ENCODE measurements at places on chromosomes 16 and 17.

DNA sequence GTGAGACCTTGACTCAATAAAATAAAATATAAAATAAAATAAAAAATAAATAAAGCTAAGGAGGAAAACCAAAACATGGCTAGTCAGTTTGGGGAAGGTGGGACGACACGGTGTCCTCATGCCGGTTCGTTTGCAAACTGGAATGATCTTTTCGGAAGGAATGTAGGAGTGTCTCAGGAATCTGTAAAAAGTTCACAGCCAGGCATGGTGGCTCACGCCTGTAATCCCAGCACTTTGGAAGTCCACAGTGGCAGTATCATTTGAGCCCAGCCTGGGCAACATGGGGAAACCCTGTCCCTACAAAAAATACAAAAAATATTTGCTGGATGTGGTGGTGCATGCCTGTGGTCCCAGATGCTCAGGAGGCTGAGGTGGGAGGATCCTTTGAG, 14.7 kb upstream of the RPTOR start:
- DNase-seq, result no peak

GRCh38 chr17:75103601-75104554, 5.9 kb upstream of the ARMC7 start:
- DNase-seq, result no peak

DNA sequence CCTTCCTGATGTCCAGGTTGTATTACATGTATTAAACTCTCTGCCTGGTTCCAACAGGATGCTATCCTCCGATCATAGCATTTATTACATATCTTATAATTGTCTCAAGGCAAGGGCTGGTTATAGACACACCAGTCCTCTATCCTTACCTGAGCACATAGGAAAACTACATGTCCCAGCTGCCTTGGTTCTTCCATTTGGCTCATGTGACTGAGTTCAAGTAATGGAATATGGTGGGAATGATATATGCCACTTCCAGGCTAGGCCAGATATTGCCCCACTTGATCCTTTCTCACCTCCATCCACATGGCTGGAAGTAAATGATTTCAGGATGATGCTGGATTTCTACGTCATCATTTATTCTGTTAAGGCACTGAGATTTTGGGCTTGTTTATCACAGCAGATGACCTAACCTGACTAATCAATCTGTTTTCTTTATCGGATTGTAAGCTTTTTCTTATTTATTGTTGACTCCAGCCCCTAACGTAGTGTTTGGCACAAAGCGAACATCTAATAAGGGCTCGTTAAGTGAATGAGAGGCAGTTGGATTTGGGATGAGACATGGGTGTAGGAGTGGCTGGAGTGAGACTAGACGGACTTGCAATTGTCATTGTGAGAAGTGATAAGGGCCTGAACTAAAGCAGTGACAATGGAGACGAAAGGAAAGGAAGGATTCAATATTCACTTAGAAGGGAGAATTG, 8.2 kb upstream of the SHISA9 start:
- DNase-seq, result no peak

GRCh38 chr17:19661121-19661520, 12.6 kb downstream of the ALDH3A2 start:
- DNase-seq, result no peak

DNA sequence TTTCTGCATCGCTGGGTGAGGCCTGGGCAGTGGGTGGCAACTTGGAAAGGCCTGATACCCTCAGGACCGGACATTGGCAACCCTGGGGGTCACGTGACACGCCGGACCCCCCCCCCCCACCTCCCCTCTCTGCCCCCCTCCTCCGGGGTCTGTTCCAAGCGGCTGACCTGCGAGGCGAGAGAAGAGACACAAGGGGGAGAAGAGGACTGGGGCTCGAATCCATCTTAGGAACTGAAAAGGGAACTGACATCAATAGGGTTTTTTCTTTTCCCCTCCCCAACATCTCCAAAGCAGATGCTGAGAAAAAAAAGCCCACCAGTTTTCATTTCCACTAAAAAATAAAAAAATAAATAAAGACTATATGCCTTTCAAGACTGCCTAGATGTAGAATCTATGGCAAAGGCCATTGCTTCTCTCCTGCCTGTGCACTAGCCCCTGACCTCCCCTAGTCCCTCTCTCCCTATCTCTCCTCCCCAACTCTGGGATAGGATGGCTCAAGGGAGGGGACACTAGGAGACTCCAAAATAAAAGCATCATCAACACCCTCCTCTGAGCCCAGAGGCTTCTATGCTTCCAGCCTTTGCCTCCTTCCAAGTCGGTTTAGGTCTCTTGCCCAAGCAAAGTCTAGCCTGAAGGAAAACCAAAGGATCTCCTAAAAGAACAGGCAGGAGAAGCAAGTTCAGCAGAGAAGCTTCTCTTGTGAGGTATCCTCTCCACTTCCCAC, 7.7 kb upstream of the HOXB2 start:
- DNase-seq, result no peak

- DNase-seq, result no peak
Measured at GRCh38 chr17:65799454-65799853, 238.0 kb upstream of the AXIN2 start.

DNA sequence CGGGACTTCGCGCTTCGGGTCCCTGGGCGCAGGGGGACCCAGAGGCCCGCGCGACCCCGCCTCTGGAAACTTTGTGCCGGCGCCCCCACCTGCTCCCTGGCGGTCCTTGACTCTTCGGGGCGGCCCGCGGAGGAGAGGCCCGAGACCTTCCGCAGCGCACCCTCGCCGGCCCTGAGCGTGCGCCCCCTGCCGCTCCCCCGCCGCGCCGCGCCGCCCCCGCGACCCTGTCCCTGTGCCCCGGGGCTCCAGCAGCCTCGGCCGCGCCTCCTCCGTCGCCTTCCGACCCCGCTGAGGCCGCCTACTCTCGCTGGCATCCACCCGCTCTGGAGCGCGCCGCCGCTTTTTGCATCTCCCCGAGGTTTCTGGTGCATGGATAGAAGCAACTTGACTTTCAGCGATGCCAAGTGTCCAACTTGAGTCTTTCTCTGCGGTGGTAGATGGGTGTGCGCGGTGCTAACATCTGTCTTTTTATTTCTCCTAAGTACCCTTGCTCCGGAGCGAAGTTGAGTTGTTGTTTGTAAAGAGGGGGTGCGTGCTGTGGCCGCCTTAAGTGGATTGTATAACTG, 414 bp downstream of the DUSP14 start:
- peak; percentile 60 for DNase-seq

GRCh38 chr16:13453938-13454553, 465.9 kb upstream of the ERCC4 start:
- peak; percentile 25 for DNase-seq

DNA sequence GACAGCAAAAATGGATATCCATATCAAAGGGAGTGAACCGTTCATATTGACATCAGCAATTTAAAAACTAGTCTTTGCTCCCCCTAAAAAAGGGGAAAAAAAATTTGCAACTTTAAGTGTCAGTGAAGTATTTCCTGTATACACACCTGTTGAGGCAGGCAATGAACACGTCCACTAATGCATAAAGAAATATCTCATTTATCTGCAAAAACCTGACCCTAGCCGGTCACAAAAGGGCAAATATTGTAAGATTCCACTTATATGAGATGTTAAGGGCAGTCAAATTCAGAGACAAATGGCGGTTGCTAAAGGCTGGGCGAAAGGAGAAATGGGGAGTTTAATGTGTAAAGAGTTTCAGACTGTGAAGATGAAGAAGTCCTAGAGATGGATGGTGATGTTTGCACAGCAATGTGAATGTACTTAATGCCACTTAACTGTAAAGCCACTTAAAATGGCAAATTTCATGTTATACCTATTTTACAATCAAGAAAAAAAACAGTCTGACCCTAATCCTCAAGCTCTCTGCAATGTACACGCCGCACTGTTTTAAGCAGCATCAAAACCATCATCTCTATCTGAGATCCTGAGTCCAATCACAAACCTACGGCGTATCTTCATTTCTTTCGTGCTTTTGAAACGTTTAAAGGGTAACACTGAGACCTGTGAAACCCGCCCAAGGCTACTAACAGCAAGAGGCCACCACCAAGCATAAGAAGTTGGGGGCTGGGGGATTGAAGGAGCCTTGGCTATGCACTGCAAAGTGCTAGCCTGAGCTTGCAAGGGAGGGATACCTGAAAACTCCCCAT, 1.1 kb downstream of the PARN start:
- no peak for DNase-seq

DNA sequence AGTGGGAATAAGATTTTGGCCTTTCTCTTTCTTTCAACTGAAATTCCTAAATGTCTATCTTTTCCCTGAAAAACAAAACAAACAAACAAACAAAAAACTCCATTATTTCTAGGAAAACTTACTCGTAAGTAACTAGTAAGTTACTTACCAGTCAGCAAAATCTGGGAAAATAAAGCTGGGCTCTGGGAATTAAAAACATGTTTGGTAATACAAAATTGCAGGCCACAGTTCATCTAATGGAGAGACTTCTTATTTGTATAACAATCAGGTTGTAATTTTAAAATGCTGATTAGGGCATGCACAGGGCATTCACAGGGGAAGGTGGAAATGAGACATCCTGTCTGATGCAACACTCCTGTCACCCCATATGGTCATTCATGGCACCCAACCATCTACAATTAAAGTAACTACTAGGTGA, 3.8 kb upstream of the WIPI1 start:
- DNase-seq, result no peak

GRCh38 chr16:48580925-48581500, 29.0 kb downstream of the N4BP1 start:
- DNase-seq, result no peak

GRCh38 chr17:48671697-48672171, 45.6 kb upstream of the HOXB9 start:
- peak; percentile 72 for DNase-seq

GRCh38 chr17:65389426-65389825, 172.0 kb downstream of the AXIN2 start:
- DNase-seq, result no peak

GRCh38 chr17:75756451-75757085, 8.4 kb downstream of the GALK1 start:
- DNase-seq, result no peak

DNA sequence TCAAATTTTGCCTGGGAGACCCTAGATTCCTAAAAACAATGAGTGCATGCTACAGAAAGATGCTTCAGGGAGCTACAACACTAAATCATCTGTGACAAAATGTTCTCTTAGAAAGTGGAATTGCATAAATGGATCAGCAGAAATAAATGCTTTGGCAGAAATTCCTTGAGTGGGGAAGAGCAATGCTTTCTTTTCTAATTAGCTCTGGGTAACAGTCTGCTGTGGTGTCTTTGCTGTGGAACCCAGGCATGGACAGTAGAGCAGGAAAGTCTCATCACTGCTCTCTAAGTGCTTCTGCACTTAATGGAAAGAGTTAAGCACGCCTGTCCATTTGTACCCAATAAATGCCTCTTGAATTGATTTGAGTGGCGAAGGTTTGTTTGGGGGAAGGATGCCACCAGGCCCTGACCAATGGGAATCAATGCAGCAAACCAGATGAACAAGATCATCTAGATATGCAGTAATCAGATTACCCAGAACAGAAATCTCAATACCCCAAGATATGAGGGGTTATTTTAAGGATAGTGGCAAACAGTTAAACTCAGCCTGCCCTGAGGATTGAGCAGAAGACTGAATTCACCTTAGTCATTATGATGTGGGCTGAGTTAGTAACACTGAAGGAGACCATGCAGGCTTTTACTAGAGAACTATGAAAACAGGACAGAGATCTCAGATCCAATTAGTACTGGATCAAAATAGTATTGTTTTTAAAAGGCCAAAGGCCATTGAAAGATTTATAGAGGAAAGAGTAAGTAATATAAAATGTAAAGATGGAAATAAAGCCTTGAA, 13.6 kb downstream of the HLF start:
- no peak for DNase-seq

- no peak for DNase-seq
Measured at GRCh38 chr17:80466188-80466705, 10.2 kb downstream of the NPTX1 start.

GRCh38 chr16:8847623-8848022, 21.2 kb downstream of the CARHSP1 start:
- DNase-seq, result no peak

- no peak for DNase-seq
Measured at GRCh38 chr17:7850701-7851437, 4.0 kb upstream of the TMEM88 start.

DNA sequence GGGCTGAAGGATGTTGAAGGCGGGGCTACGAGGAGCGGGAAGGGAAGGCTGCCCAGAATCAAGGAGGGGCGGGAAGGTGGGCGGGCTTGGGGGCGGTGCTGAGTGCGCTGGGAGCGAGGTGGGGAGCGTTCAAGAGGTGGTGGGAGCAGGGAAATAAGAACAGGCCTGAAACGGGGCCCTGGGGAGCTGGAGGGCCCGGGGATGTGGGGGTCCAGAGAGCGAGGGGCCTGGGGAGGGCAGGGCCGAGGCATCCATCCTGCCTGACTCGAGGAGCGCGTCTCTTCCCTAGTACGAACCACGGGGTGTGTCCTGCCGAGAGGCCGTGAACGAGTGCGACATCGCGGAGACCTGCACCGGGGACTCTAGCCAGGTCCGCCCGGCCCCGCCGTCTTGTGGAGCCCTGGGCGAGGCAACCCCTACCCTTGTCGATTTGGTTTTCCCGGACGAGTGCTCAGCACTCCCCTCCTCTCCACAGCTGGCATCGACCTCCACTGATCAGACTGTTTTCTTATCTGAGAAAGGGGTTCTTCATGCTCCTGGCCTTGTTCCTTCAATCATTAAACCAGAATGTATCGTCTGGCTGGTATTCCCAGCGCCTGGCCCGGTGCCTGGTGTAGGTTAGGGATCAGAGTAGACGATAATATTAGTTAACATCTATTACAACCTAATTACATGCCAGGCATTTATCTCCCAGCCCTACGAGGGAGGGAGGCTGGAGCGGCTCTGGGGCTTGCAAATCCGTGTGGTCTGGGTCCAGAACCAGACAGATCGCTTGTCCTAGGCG, 17.2 kb downstream of the ADAM11 start:
- peak; percentile 90 for DNase-seq

DNA sequence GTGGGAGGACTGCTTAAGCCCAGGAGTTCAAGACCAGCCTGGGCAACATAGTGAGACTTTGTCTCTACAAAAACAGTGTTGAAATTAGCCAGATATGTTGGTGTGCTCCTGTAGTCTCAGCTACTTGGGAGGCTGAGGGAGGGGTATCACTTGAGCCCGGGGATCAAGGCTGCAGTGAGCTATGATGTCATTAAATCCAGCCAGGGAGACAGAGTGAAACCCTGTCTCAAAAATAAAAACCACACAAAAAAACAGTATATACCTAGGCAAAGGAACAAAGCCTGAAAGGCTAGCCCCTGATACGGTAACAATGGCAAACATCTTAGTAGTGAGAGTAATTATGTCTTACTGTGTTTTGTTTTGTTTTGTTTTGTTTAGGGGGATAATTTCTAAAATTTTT, 38.0 kb downstream of the TOM1L2 start:
- no peak for DNase-seq

GRCh38 chr16:89174055-89174827, 2.7 kb downstream of the CDH15 start:
- no peak for DNase-seq
